Stimulated activated CD8-positive, alpha-beta memory T cell treated with anti-CD3 and anti-CD28 coated beads, Interleukin-15, amount 100 ng/mL, for 24 hours (primary cell): ENCODE measurements at places on chromosomes 2 and 18.

GRCh38 chr18:79554945-79555645 is 124.5 kb upstream of the CTDP1 start:
- DNase-seq, result no peak

- DNase-seq, result no peak
Observed at GRCh38 chr2:120219291-120219690, 3.9 kb downstream of the TMEM185B start.

GRCh38 chr2:237553948-237554347 is 12.4 kb upstream of the PRLH start:
- no peak for DNase-seq

DNA sequence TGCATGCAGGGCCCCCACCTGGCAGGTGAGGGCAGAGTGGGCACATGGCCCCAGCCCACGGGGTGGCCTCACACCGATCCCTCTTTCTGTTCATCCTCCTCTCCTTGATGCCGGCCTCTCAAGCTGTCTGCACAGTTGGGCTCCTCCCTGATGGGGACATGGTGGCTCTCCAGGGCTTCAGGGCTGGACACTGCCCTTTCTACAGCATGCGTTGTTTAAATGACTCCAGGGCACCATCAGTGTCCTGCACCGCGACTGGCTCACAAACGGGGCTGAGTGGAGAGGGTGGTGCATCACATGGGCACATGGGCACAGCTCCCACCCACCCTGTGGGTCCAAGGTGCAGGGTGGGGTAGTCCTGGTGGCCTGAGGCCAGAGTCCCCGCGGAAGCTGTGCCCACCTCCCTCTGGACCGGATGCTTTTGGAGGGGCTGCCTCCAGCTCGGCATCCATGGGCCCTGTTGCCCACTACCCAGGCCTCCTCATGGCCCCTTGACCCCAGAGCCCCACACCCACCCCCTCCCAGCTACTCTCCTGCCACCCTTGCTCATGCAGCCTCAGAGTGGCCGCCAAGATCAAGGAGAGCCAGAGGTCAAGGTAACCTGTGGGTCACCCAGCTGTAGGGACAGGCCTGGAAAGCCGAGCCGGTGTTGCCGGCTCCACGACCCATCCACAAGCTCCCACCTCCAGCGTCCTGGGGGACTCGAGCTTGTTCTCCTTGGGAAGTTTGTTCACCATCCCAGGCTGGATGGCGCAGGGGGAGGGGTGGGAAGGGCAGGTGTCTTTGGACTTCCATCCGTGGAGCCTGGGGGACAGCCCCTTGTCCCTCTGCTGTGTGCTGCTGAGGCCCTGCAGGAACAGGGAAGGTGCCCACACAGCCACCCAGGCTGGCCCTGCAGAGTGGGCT is 12.3 kb upstream of the SNED1 start:
- DNase-seq, result no peak

DNA sequence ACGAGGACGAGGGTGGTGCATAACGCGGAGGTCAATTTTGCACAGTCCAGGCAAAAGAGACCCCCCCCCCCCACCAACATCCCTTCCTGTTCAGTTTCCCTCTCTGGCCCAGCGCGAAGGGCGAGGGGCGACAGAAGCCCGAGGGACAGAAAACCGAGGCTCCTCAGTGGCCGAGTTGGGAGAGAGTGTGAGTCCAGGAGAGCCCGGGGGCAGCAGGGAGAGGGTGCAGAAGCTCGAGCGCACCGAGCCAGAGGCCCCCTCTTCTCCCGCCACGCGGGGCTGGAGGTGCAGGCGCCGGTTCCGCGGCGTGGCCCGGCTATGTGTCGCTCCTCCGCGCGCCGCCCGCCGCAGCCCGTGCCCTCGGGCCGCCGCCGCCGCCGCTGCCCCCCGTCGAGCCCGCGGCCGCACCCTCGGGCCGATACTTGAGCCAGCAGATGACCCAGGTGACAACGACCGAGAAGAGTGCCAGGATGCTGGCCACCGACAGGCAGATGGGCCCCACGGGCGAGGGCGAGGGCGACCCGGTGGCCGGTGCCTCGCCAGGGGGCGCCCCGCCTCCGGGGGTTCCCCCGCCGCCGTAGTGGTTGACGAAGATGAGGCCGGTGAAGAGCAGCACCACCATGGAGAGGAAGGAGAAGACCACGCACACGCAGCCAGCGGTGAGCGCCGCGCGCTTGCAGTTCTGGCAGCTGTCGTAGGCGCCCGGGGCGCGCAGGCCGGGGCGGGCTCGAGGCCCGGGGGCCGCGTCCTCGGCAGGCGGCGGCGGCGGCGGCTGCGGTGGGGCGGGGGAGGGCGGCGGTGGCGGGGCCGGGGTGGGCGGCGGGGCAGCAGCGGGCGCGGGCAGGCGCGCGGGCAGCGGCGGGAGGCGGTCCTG is 20.2 kb upstream of the PAX3 start:
- no peak for DNase-seq

- DNase-seq, result no peak
Observed at GRCh38 chr2:100235098-100235497, 87.2 kb downstream of the LONRF2 start.

GRCh38 chr2:19207452-19207851 is 151.0 kb downstream of the OSR1 start:
- DNase-seq, result no peak

GRCh38 chr2:122831649-122832048 is 1076.2 kb downstream of the TSN start:
- no peak for DNase-seq

GRCh38 chr18:36265015-36265414 is 32.5 kb upstream of the FHOD3 start:
- no peak for DNase-seq

DNA sequence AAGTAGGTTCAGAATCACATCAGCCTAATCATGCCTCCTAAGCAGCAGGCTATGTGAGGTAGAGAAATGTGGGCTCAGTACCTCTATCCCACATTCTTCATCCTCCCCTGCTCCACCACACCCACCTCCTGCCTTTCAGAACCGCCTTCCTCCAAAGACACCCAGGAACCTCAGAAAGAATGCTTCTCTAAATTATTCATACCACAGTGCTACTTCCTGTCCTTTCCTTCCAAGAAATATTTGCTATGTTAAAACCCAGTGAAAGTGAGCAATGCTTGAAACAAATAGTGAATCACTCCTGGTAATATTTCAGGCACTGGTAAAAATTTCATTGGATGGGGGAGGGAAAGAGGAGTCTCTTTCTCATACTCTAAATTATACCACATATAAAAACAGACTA is 24.0 kb upstream of the CREB1 start:
- DNase-seq, result no peak

- DNase-seq, result no peak
Observed at GRCh38 chr2:11024259-11024645, 112.5 kb downstream of the KCNF1 start.

GRCh38 chr2:186460465-186460864 is 25.6 kb upstream of the ZC3H15 start:
- DNase-seq, result no peak

GRCh38 chr18:36901277-36901701 is 72.4 kb downstream of the KIAA1328 start:
- DNase-seq, result no peak

- DNase-seq, result no peak
Observed at GRCh38 chr2:108587621-108588020, 53.4 kb downstream of the LIMS1 start.
